ENCODE measurements at places on chromosomes 12 and 14. TPM values are rescaled to one million over a fixed set of nuclear protein-coding genes. Genes with fewer than 3 reads are reported as not detected.

PMCH gene
- not detected for total RNA-seq

OR10A7 gene
- not detected for total RNA-seq

ASCL1 gene
- total RNA-seq = not detected

MYF5 gene
- not detected for total RNA-seq

HHIPL1 gene
- 0.42 TPM for total RNA-seq

LRTM2 gene
- not detected for total RNA-seq

CMA1 gene
- total RNA-seq = not detected

PKP2 gene
- total RNA-seq = 0.86 TPM

NTN4 gene
- total RNA-seq = 2.0 TPM

TDG gene
- 35.1 TPM for total RNA-seq

FAM186B gene
- total RNA-seq = 0.22 TPM

SERPINA12 gene
- not detected for total RNA-seq

SLC17A8 gene
- not detected for total RNA-seq

TMEM263 gene
- total RNA-seq = 32.9 TPM

ACOT2 gene
- 9.9 TPM for total RNA-seq

DDX54 gene
- total RNA-seq = 69.4 TPM

PIWIL1 gene
- not detected for total RNA-seq

PTPRB gene
- not detected for total RNA-seq

TTC9 gene
- total RNA-seq = 25.9 TPM

PLEKHG7 gene
- not detected for total RNA-seq

HSPB8 gene
- total RNA-seq = not detected

OR4E2 gene
- not detected for total RNA-seq

KRT79 gene
- total RNA-seq = not detected

LMNTD1 gene
- not detected for total RNA-seq

NRIP2 gene
- total RNA-seq = not detected

KCNC2 gene
- not detected for total RNA-seq

SLC22A17 gene
- total RNA-seq = 19.8 TPM

SLC2A13 gene
- total RNA-seq = 6.1 TPM

LMBR1L gene
- 222 TPM for total RNA-seq

All from CD4-positive, alpha-beta memory T cell (primary cell).